ENCODE measurements at places on chromosomes 1 and 21.

DNA sequence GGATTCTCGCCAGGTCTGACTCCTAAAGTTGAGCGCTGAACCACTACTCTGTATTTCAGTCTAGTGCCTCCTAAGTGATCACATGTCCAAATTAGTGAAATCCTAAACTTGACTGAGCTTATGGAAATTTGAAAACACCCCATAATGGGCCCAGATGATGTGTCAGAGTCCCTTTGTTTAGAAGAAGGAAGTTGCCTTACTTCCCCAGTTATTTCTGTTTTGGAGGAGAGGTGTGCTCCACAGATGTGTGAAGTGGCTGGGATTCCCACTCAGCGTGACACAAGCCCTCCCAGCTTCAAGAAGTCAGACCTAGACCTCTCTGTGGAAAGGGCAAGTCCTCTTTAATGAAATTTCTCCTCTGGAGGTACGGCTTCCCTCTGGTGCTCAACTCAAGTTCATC lies 188.8 kb downstream of the TTLL7 start:
- no peak for DNase-seq

GRCh38 chr1:229310833-229311232 lies 32.0 kb downstream of the CCSAP start:
- no peak for DNase-seq

GRCh38 chr1:117967477-117967876 lies 37.9 kb downstream of the WDR3 start:
- no peak for DNase-seq

DNA sequence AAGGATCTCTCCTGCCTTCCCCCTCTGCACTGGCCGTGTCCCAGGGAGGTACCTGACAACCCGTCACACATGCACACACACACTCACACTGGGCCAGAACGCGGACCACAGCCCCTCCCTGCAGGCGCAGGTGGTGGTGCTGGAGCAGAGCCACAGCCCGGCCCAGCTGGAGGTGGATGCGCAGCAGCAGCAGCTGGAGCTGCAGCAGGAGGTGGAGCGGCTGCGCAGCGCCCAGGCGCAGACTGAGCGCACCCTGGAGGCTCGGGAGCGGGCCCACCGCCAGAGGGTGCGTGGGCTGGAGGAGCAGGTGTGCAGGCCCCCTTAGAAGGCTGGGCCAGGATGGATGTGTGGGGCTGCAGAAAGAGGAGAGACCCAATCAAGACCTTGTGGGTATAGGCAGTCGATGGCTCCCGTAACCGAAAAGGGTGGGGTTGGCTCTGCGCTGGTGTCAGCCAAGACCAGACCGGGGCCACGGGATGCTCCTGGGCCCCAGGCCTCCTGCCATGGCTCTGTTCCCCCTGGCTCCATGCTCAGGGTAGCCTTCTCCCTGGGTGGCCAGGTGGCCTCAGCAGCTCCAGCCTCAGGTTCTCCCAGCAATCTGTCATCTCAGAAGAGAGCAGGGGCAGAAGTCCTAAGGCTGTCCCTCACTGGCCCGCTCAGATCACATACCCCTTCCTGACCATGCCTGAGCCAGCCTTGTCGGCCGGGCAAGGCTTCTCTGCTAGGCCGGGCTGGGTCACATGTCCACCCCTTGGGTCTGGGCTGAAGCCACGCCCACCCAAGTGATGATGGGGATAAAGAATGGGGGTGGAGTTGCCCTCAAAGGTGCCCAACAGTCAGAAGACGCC lies 8.9 kb downstream of the MFAP2 start:
- DNase-seq: no peak

DNA sequence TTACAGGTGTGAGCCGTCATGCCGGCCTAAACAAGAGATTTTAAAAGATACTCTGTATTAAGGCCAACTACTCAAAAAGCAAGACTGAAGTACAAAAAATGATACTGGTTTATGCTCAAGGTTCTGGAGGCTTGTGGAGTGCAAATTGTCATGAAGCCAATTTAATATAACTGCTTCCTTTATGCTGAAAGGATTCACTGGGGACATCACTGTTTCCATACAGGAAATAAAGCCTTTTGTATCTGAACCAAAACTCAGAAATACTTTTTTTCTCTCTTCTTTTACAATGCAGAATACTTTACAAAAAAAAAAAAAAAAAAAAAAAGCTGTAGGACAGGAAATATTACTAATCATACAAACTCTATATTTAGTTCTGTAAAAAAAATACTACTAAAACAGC lies 55.5 kb upstream of the CNN3 start:
- no peak for DNase-seq

- no peak for DNase-seq
Observed at GRCh38 chr1:67171978-67172377, 5.7 kb downstream of the IL23R start.
